ENCODE measurements at places on chromosomes 2 and 18.

GRCh38 chr2:65185012-65185411 lies 42.6 kb upstream of the ACTR2 start:
- no peak for DNase-seq

DNA sequence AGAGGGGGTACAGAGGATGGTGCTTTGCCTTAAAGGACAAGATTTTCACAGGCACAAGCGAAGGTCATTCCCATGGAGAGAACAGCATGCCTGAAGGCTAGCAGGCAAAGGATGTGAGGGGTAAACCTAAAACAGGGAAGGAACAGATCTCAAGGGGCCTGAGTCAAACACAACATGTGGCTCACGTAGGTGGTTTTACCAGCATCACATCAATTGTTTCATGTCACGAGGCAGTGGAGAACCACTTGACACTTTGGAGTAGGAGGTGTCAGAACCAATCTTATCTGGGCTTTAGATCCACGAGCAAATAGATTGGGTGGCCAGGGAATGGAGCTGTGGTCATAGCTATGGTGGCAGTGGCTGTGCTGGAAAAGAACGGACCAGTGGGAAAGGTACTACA lies 8.4 kb downstream of the COX5B start:
- DNase-seq = no peak

DNA sequence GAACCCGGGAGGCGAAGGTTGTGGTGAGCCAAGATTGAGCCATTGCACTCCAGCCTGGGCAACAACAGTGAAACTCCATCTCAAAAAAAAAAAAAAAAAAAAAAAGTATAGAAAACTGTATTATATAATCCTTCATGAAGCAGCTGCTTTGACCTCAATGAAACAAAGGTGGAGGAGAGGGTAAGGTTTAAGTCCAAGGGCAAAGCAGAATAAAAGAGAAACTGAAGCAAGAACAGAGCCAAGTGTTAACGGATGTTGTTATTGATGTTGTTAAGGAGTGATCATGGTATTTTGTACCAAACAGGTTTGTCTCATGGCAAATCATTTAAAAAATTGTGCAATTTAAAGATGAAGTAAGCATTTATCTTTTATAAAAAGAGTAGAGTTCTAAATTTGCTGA lies 7.4 kb downstream of the RAPH1 start:
- DNase-seq = no peak

GRCh38 chr2:3483986-3484960 lies 35.1 kb downstream of the ADI1 start:
- DNase-seq = no peak

DNA sequence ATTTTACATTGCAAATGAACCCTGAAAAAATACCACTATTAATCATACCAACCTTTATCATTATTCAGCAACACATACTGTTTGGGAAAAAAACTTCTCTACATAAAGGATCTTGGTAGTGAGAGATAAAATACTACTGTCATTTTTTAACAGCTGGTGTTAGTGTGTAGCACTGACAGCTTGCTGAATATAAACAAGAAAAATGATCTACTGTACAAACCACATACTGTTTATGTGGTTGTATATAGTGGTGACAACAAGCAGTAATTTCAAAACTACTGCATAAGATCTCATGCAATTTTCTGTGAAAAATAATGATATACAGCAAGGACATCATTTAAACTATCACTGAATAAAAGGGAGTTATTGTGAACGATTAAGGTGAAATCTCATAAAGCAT lies 601.2 kb downstream of the LRP1B start:
- DNase-seq = no peak

GRCh38 chr18:36912887-36913286 lies 84.0 kb downstream of the KIAA1328 start:
- DNase-seq = no peak

GRCh38 chr18:57659460-57660102 lies 37.9 kb upstream of the NARS1 start:
- DNase-seq = no peak

DNA sequence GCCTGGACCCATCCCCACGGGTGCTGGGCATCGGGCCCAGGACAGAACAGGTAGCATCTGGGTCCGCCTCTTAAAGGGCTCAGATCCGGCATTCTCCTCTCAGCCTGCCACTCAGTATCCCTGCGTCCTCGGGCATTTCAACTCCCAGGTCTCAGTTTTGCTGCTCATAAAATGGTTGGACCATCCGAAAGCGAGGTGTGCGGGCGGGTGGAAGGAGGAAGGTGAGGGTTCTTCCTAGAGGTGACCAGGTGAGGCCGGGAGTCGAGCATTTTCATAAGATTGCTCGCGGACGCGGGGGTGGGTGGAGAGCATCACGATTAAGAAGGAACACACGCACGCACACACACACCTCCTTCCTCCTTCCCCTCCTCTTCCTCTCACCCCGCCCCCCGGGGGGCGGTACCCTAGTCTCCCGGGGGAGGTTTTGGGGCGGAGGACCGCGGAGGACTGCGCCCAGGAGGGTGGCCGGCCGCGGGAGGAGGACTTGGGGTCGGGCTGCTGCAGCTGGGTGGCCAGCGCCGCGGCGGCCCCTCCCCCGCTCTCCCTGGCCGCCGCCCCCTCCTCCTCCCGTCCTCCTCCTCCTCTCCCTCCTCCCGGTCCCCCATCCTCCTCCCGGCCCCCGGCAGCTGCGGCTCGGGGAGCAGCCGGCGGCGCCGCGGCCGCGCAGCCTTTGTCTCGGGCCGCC lies 97.9 kb upstream of the GPR45 start:
- peak; percentile 25 for DNase-seq

DNA sequence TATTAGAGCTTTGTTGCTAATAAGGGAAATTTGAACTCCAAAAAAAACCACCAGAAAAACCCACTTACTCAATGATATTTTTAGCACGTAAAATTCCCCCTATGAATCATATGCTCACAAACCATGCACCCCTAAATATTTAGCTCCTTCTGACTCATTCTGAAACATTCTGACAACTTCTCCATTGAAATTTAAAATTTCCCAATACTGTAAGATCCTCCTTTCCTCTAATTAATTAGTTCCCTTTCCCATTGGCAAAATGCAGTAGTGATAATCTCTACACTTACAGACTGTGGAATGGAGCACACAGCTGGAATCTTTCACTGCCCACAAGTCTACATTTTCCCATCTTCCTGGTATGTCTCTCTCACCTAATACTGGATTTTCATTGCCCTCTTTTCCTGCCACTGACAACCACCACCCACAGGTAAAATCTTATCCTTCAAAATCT lies 215.8 kb upstream of the ACVR2A start:
- DNase-seq = no peak
